ENCODE measurements at places on chromosomes 6 and 20. TPM values are rescaled to one million over a fixed set of nuclear protein-coding genes. Genes with fewer than 3 reads are reported as not detected.
A peak's percentile ranks its signal among the peaks of the same experiment; 100 is the strongest.

- DNase-seq: no peak
These were observed 46.2 kb upstream of the CEP85L start for GRCh38 chr6:118697554-118697953.

Gene FAM83C
- not detected for total RNA-seq

DNA sequence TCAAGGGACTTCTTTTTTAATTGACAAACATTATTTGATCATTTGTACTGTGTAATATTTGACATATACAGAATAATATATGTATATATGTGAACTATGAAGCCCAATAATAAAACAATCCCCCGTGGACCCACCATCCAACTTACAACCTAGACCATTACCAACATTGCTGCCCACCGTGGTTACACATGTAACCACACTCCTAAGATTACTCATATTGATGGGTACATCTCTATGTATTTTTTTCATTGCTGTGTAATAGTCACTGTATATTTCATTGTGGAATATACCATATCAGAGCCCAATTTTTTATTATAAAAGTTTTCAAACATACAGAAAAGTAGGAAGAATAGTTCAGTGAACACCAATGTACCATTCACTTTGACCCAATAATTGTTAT, 94.3 kb downstream of the RTN4IP1 start:
- DNase-seq: peak; percentile 44

GRCh38 chr6:40315060-40315459, 272.1 kb downstream of the LRFN2 start:
- DNase-seq: no peak

- DNase-seq: no peak
These were observed 26.4 kb downstream of the MAP3K4 start for GRCh38 chr6:161017766-161018564.

DNA sequence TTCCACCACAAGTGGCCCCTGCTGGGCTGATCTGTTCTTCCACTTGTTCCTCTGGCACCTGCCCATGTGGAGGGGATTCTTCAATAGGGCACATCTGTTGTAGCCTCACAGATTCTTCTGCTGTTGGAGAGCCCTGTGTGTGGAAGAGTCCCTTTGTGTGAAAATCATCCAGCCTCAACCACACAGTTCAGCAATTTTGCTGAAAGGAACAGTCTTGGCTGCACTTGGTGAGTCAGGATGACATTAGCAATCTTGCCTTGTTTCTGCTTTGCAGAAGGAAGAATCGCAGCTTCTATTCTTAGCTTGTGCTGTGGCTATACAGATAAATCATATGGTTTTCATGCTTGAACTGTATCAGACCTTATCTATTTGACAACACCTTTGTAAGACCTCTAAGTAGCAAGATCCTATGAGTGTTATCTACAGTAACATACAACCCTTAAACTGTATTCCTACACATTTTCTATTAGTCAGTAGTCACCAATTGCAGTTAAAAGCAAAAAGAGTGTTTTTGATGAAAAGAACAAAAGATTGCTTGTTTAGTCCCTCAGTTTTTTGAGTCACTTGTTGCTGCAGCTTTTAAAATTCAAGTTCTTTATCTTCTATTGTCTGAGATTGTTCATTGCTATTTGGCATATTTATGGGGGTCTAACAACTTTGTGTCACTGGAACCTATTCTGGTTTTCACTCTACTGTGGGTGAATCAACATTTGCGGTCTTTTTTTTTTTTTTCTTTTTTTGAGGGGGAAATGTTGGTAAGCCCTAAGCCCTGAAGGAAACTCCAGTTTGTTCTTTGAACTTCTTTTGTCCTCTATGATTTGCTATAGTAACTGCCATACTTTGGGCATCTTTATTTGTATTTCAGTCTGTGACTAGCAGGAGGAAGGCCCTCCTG, 231.6 kb downstream of the TFAP2B start:
- DNase-seq: no peak

Gene ZFP57
- total RNA-seq: not detected

Gene CAGE1
- total RNA-seq: 0.18 TPM

Gene NRSN2
- 8.0 TPM for total RNA-seq

Gene SPDEF
- total RNA-seq: not detected

GRCh38 chr20:52972190-52972937, at the start of gene TSHZ2:
Gene TSHZ2 (plus strand): TSS chr20:52972358. CDS start chr20:52973294, 936 bp downstream.
- peak; percentile 26 for DNase-seq

DNA sequence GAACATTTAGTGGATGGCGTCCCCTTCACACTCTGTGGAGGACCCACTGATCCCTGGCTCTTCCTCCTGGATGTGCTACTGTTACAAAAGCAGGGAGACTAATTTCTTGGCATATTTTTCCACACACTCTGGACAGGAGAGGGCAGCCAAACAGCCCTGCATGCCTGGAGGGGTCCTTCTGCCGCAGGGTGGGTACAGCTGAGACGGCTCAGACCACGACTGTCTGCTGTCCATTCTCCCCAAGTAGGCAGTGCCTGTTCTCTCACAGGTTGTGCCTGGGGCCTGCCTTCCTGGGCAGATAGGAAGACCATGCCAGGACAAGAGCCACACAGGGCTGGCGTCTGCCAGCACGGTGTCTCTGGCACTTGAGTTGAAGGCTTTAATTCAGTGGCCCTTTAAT, 260.1 kb downstream of the FOXC1 start:
- no peak for DNase-seq

- no peak for DNase-seq
These were observed 861 bp upstream of the HLA-A start for GRCh38 chr6:29941471-29941870.

DNA sequence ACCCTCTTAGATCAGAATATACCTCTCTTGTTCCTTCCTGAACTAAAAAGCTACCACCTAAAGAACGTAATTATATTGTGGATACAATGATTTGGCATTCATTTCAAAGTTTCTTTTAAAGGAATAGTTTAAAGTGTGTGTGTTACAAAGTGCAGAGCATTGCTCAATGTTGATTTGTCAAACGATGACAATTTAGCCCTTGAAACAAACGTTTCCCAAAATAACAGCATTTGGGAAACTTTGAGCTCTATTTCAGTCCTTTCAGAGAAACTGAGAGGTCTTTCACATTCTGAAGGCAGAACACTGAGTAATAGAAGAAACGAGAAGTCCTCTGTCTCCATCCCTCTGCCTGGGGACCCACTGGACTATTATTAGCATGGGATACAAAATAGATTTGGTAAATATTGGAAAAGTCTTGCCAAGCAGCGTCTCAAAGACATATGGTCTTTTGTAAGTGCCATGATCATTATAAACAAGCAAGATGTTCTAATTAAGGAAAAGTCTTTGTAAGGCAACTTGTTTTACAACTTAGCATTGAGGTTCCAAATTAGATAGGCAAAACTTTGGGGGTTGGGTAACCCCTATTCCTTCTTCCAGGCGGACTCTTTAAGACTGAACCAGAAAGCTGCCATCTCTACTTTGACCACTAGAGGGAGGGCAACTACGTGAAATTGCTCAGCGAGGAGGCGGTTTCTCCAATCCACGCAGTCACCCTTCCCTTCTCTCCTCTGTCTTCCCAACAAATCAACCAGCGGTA, 208.8 kb downstream of the RNF144B start:
- DNase-seq: peak; percentile 50

- DNase-seq: no peak
These were observed 156.1 kb downstream of the COL21A1 start for GRCh38 chr6:56091159-56091869.

Gene MYCT1
- total RNA-seq: not detected

- no peak for DNase-seq
These were observed 21.5 kb downstream of the ACSS1 start for GRCh38 chr20:25036331-25036936.

Gene NNAT
- total RNA-seq: not detected

Gene PI3
- not detected for total RNA-seq
